ENCODE measurements at places on chromosomes 7 and 10.

DNA sequence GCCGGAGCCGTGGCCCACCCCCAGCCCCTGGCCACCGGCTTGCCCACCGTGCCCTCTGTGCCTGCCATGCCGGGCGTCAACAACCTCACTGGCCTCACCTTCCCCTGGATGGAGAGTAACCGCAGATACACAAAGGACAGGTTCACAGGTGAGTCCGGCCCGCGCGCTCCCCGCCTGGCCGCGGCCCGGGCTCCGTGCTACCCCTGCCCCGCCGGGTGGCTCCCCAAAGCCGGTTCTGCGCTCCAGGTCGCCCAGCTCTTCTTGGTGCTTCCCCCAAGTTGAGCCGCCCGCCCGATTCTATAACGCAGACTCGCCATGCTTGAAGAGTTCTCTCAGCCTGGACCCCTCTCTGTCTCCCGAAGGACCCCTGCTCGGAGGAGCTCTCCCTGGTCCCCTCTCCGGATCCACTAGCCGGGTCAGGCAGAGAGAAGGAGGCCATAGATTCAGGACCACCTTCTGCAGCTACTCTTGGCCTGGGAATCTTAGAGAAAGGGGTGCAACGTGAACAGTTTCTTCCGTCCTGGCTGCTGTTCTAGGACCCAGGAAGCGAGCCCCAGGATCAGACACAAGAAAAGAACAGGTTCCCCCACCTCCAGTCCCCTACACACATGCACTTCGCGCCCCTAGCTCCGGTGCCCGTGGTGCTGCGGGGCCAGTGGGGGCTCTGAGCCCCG is 999 bp downstream of the TLX1 start:
- no peak for DNase-seq

- no peak for DNase-seq
Measured at GRCh38 chr10:106535304-106535953, 629.1 kb downstream of the SORCS1 start.

- peak; percentile 40 for DNase-seq
Measured at GRCh38 chr10:59240582-59241183, 64.2 kb downstream of the PHYHIPL start.

DNA sequence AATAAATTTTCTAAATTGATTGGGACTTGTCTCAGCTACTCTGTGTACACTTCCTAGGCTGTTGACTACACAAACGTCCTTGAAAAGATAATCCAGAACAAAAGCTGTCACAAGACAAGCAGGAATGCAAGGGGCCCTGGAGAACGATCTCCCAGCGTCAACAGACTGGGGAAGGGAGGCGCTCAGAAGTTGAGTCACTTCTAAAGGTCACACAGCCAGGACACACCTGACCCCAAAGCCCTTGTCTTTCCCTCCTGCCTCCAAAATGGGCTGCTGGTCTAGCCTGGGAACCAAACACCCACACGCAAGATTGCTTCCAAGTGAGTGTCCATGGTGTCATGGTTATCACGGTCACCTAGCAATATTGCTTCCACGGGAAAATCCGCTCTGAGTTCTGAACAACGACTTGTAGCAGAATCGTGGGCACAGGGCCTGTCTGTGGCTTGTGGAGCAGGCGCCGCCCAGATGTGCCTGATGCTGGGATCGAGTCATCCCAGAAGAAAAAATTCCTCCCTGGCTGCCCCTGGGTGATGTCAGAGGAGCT is 49.8 kb downstream of the SPOCK2 start:
- no peak for DNase-seq

GRCh38 chr7:26991796-26992195 is 104.0 kb downstream of the HOXA1 start:
- no peak for DNase-seq

GRCh38 chr7:106639476-106640334 is 21.3 kb downstream of the CCDC71L start:
- no peak for DNase-seq

DNA sequence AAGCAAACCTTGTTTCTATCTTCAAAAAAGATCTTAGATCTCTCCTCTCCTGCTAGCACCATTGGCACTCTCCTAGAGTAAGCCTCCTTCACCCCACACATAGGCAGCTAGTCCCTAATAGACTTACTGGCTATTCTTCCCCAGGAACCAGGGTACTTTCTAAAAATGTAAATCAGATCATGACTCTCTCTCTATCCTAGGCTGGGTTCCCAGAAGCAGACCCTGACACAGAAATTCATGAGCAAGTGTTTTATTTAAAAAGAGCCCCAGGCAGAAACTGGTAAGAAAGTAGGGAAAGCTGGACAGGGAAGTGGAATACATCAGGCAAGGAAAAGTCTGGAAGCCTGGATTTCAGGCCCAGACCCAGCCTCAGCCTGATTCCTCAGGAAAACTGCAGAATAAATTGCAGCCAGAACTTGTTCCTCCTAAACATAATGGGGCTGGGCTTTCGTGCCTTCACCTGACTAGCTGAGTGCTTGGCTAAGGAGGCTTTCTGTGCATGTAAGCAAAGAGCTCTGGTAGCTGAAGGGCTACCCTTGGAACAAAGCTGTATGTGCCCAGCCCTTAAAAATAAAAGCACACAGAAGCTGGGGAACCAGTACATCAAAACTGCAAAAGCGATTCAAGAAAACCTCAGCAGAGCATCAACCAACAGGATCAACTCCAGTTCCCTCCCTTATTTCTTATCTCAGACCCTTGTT is 18.8 kb upstream of the SORBS1 start:
- DNase-seq = no peak

DNA sequence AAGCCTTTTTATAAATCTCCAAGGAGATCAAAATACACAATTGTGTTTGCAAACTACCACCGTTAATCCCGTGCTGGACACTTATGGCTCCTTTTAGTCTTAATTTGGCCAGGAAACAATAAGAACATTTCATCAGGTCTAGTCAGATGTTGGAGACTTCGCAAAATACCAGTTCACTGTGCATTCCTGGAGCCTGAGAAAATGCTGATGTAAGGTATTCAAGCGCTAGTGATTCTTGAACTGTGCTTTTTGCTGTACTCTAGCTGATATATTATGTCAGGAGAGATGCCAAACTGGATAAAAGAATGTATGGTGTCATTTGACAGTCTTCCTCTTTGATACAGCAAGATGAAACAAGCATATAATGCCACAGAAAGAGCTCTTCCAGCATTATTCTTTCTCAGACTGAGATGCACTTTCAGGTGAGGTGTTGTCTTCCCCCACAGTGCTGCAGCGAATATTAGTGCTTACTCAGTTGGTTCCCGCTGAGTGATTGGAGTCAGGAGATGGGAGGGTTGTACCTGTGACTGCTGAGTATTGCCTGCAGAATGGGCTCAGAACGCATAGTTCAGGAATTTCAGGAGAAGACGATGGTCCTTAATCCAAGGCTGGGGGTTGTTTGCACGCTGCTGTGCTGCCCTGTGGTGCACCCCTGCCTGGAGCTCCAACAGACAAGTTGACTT is 59.2 kb downstream of the OGDH start:
- no peak for DNase-seq

DNA sequence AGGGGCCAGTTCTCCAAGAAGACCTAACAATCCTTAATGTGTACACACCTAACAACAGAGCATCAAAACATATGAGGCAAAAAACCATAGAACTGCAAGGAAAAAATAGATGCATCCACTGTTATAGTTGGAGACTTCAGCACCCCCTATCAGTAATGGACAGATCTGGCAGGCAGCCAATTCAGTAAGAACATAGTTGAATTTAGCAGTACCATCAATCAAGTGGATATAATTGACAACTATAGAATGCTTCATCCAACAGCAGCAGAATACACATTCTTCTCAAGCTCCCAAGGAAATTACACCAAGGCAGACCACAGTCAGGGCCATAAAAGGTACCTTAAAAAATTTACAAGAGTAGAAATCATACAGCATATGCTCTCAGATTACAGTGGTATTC is 42.2 kb downstream of the POLL start:
- no peak for DNase-seq

DNA sequence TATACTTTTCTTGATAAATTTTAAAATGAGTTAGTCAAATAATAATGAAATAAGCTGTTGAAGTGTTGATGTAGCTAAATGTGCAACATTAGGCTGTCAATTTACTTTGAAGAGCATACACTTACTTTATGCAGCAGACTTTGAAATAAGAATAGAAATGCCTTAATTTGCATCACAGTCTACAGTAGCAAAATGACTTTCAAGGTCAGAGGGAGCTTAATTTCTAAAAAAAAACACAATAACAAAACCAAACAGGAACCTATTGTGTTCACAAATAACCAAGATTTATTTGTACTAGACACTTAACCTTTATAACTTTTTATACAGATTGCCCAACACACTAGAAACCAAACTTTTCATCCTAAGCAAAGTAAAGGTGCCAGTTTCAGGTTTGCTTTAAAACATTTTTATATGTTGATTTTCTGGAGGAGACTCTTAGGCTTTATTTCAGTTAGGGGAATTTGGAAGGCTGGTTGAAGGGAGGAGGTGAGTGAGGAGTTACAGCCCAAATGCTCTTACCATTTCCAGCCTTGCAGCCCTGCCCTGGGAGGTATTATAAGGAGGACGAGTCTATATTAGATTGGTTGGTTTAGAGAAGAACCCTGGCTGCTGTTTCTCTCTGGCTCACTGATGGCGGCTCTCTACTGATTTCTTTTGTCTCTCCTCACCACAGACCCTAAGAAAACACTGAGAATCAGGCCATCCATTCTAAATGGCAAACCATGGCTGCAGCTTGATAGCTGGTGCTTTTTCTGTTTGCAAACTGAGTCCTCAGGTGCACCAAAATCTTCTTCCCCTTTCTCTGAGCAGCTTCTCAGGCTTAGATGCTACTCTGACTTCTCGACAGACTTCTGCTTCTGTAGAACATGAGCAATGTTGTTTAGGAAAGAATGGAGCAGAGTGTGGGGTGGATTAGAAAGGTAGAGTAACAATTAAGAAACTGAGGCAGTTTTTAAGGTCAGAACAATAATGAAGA is 55.2 kb upstream of the RPA3 start:
- DNase-seq = no peak

DNA sequence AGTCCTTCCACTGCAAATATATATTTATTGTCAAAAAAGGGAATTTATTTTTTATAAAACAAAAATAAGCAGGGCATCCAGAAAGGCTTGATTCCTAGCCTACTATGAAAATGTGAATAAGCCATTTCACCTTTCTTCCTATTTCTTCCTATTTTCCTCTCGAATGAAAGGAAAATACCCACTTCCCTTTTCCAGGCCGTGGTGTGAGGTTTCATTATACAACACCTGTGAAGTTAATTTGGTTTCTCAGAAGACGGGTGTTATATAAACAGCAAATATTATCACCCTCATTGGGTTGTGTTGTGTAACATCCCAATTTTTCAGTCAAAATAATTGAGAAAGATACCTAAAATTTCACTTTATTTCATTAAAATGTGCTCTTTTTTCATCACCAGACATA is 214.3 kb downstream of the DGKB start:
- no peak for DNase-seq

- DNase-seq = no peak
Measured at GRCh38 chr10:33263453-33263852, 71.0 kb downstream of the NRP1 start.

DNA sequence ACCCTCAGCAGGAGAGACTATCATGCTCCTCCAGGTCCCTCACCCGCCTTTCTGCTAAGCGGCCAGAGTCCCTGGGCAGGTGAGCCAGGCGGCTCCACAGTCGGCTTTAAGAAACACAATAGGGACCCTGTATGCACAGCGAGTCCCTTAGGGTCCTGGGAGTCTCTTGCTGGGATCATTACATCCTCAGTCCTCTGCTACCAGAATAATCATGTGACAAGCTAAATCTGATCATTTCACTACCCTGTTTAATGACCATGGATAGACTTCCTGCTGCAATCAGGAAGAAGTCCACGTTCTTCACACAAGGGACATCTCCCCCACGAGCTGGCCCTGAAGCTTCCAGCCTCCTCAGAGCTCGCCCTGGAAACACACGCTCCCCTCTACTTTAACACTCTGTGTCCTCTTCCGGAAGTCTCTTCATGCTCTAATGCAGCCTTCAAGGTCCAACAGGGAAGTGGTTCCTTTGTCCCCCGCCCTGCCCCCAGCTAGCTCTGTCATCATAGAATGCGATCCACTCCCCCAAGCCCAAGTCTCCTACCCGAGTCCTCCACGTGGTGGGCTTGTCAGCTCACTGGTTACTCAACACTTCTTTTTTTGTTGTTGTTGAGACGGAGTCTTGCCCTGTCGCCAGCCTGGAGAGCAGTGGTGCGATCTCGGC is 101.5 kb downstream of the RNF216 start:
- no peak for DNase-seq

- no peak for DNase-seq
Measured at GRCh38 chr10:118882741-118883140, 128.0 kb upstream of the CACUL1 start.

GRCh38 chr7:139328375-139328774 is 12.8 kb upstream of the FMC1 start:
- no peak for DNase-seq

DNA sequence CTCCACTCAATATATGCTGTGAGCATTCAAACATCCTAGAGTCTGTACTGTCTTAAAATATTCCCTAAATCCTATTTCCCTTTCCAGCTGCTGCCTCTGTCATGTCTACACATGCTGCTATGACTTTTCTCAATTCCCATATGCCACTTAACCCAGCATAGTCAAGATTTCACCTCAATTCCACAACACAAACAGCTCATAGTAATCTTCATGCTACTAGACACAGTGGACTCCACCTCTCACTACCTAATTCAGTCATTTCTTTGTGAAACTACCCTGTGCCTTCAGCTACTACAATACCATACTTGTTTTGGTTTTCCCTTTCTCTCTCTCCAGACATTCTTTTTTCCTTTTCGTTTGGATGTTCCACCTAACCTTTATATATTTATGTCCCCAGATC is 45.5 kb downstream of the GSAP start:
- no peak for DNase-seq

DNA sequence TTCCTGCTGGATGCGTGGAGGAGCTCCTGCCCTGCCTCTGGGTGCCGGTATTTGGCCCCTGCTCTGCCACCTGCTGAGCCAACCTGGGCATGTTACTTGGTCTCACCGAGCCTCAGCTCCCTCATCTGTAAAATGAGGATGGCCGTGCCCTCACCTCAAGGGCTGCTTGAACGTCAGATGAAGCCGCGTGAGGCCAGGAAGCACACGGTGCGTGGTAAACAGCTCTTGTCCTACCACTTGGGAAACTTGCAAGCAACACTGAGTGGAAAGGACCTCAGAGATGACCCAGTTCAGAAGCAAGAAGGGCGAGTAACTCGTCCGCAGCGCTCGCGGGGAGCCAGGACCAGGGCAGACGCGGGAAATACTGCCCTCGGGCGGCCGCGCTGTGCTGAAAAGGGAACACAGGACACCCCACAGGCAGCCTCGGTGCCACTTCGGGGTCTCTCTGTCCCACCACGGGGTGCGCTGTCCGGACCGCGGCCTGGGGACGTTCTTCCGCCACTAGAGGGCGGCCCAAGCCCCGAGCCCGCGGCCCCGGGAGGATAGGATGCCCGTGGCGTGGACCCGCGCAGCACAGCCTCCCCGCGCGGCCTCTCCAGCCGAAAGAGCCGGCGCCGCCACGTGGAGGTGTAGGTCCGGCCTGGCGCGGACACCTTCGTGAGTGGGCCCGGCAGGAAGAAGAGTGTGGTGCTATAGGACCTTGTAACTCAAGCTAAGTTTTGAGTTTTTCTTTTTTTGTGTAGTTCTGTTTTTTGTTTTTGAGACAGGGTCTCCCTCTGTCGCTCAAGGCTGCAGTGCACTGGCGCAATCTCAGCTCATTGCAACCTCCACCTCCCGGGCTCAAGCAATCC is 94.1 kb downstream of the PRKAG2 start:
- DNase-seq = peak; percentile 28

Measured in NCI-H1694 treated with DMSO at 0.1 percent for 48 hours (cell line).